ENCODE measurements at places on chromosomes 3 and 15.

GRCh38 chr3:59046839-59047238, 3.0 kb downstream of the CFAP20DC start:
- DNase-seq, result no peak

- no peak for DNase-seq
These were observed 76.1 kb downstream of the CHRD start for GRCh38 chr3:184455991-184456390.

GRCh38 chr3:169575381-169575780, 88.1 kb downstream of the MECOM start:
- peak; percentile 71 for DNase-seq

GRCh38 chr3:122825460-122825859, 30.6 kb downstream of the SLC49A4 start:
- no peak for DNase-seq

- DNase-seq, result no peak
These were observed 79.5 kb upstream of the EIF1B start for GRCh38 chr3:40229963-40230362.

DNA sequence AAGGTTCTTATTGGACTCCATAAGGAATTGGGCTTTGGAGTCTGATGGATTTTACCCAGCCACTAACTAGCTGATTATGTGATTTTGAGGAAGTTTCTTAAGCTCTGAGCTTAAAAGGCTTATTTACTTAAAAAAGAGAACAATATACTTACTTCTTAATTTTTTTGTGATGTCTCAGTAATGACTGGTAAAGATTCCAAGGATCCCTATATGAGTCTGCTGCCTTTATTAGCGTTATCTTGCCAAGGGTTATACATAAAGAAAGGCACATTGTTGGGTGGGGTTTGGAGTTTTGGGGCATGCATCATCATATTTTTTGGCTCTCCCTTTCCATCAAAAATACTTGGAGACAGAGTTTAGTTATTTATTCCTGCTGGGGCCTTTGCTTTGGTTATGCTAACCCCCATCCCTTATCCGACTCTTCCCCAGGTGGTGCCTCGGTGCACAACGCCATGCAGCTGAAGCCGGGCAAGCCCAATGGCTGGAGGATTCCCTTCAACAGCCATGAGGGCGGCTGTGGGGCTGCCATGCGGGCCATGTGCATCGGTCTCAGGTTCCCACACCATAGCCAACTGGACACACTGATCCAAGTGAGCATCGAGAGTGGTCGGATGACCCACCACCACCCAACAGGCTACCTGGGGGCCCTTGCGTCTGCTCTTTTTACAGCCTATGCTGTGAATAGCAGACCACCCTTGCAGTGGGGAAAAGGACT, 6.7 kb downstream of the ADPRH start:
- DNase-seq, result peak; percentile 31

DNA sequence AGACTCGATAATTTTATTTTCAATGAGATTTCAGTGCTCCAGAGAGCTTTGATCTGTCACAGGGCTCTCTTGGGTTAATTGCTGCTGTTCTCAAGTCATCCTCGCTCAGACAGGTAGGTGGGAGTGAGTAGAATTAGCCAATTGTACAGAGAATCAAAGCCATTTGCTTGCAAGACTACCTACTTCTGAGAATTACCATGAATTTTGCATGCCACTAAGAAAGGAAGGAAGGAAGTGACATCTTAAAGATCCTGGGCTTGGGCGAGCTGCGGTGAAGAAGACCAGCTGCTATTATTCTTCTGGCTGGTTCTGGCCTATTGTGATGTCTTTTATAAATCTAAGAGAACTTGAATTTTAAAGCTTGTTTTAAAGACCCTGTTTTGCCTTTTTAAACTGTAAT, 154.1 kb upstream of the LPP start:
- DNase-seq, result no peak

DNA sequence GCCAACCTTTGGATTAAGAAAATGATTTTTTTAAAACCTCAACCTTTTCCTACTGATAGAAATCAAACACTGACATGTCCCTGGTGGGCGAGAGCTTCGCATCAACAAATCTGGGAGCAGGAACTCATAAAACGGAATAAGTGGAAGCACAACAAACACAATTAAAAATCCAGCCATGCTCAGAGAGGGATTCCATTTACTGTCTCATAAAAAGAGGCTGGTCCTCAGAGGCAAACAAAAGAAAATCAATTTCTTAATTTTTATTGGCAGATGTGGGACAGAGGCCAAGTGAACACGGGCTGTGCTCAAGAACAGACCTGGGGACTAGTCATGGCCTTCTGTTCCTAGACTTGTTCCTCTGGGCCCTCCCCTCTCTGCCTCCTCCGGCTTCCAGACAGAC, 214.5 kb downstream of the NTRK3 start:
- no peak for DNase-seq

GRCh38 chr3:123258359-123258758, 56.6 kb downstream of the SEC22A start:
- peak; percentile 30 for DNase-seq

- DNase-seq, result peak; percentile 76
These were observed 47.2 kb downstream of the MCF2L2 start for GRCh38 chr3:183381179-183381578.

DNA sequence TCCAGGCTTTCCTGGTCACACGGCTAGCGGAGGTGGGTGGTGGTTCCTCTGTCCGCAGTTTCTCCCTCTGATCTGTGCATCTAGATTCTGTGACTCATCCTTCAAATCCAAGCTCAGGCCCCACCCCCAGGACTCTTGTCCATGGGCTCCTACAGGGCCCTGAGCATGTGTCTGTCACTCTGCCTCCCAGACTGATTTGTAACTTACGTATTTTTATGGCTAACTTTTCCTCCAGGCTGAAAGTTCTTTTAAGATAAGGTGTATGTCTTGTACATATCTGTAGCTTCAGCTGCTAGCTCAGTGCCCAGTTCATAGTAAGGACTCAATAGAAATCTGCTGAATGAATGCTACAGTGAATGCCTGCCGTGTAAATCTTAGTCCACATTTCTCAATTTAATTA, 8.0 kb downstream of the ESYT3 start:
- DNase-seq, result peak; percentile 89

- peak; percentile 93 for DNase-seq
These were observed 11.7 kb upstream of the NMB start for GRCh38 chr15:84669726-84670125.

- no peak for DNase-seq
These were observed 28.9 kb upstream of the CD200R1L start for GRCh38 chr3:112875561-112875960.

GRCh38 chr3:118801899-118802298, 232.7 kb downstream of the IGSF11 start:
- no peak for DNase-seq

- no peak for DNase-seq
These were observed 45.6 kb upstream of the NDUFB4 start for GRCh38 chr3:120550546-120550945.

GRCh38 chr3:144502402-144502801, 530.8 kb downstream of the DIPK2A start:
- no peak for DNase-seq

DNA sequence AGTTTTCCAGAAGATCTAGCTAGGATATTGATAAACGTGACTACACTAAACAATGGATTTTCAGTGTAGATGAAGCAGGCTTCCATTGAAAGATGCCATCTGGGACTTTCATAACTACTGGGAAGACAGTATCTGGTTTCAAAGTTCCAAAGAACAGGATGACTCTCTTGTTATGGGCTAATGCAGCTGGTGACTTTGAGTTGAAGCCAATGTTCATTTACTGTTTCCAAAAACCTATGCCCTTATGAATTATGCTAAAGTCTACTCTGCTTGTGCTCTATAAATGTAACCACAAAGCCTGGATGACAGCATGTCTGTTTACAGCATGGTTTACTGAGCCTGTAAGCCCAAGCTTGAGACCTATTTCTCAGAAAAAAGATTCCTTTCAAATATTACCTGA, 245.4 kb downstream of the GBE1 start:
- no peak for DNase-seq

DNA sequence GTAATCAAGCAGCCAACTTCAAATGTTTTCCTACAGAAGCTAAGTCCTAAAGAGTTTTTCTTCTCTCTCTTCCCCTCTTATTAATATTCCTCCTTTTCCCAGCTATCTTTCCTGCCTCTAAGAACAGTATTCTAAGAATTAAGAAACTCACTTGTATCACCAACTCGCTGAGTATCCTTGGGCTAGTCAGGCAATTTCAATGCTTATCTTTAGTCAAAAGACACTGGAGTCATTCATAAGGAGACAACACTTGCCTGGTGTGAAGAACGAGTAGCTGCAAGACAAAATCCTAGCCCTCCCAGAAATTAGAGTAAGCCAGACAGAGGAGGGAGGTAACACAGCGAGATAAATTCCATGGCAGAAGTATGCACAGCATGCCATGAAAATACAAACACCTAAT, 10.7 kb downstream of the VGLL4 start:
- DNase-seq, result no peak

DNA sequence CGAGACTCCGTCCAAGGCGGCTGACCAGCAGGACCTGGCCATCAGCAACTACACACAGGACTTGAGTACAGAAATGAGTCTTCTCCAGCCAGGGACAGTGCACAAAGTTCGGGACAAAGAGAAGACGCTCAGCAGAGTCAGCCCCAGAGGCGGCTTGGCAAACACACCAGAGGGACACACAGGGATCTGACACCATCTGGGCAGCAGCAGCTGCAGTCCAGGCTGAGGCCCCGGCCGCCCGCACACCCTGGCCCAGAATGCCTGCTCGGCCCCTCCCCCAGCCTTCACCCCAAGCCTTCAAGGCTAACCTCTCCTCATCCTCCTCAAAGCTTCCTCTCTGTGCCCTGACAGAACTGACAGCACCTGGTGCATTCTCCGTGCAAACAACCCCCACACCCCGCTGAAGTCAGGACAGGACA, 61.1 kb downstream of the XXYLT1 start:
- DNase-seq, result peak; percentile 77

DNA sequence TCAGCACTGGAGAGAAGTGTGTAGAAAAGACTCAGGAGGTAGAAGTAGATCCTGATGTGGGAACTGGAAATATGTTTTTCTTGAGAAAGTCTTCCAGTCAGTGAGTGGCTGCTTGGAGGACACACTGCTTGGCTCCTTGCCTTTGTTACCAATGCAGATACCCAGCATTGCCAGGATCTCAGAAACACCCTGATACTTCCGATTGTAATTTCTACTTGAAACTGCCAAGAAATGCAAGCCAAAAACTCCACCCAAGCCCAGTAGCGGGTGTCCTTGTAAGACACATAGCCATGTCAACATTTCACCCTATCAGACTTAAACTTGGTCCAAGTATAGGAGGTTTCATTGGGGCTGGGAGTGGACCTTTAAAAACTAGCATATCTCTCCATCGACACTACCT, 141.8 kb downstream of the ALDH1A2 start:
- DNase-seq, result peak; percentile 4

DNA sequence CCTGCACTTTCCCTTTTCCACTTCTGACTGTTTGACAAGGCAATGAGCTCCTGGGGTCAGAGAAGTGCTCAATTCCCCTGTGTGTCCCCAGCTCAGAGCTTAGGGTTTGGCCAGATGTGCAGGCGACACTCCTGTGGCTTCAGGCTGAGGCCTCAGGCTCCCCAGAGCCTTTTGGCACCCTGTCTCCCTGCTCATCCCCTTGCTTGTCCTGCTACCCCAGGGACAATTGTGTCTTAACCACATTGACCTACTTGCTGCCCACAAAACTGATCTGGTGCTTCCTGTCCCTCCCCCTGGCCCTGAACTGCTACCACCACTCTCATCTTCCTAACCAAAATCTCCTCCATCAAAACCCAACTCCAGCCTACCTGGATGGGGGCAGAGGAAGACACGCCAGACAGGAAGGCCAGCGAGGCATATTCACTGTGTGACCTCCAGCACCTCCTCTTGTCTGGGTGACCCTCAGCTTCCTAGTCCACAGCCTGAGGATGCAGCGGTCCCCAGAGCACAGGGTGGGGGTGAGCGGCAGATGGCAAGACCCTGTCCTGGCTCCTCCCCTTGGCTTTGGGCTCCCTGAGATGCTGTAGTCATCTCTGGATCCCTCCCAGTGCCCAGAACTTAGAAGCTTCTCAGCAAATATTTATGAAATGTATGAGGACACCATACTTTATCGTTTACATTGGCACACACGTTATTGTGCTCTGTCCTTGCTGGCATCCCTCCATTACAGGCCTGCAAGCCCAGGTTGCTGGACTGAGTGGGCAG, 98.9 kb upstream of the SLC6A6 start:
- DNase-seq, result peak; percentile 25

DNA sequence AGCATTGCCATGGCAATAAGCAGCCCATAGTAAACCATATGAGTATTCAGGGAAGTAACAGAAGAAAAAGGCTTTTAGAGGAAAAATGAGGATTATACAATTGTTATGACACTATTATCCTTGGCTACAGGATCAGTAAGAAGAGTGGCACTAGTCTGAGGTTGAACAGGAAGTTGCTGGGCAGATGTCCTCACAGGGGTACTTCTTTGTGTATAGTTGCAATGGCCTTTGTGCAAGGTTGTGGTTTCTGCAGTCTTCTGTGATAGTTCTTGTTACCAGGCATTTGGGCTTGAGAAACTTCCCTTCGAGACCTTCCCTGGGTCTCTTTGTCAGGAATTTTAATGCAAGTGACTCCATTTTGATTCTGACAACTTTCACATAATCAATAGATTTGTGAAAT, 100.6 kb upstream of the ATP11B start:
- no peak for DNase-seq

DNA sequence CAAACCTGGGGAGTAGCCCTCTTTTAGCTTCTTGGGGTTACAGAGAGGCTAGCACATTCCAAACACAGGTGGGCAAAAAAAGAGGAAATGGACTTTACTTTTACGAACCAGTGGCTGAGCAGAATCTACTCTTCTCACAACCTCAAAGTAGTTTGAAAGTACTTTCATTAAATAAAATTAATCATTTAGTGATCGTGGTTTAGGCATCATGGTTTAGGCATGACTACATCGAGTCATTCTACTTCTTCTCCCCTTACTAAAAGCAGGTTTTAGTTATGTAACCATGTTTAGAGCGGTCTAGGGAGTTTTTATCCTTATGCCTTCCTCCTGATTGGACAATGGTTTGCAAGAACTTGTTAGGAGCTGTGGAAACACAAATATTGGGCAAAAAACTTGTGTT, 2.5 kb upstream of the GREM1 start:
- DNase-seq, result peak; percentile 67

- DNase-seq, result no peak
These were observed 64.6 kb downstream of the EEFSEC start for GRCh38 chr3:128217702-128218547.

GRCh38 chr15:90037511-90037860, 36.4 kb downstream of the ZNF710 start:
- DNase-seq, result peak; percentile 76

GRCh38 chr3:51379301-51379700, 5.8 kb upstream of the MANF start:
- no peak for DNase-seq

GRCh38 chr3:94614192-94614591, 551.3 kb downstream of the NSUN3 start:
- no peak for DNase-seq

- DNase-seq, result no peak
These were observed 934.0 kb downstream of the VGLL3 start for GRCh38 chr3:86056962-86057361.

DNA sequence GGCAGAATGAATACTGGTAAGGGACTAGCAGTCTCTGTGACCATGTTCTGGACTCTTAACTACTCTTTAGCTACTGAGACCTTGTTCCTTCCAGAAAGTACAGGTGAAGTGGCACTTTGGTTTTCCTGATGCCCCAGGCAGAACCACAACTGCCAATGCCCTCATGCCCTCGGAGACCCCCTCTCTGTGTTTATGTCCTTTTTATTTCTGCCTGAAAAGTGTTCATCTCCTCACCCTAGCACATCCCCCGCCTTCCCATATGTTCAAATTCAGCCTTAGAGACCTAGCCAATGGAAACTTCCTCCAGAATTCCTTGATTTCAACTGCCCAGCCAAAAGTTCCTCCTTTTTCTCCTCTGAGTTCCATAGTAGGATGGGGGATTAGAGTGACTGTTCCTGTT, 23.3 kb upstream of the RASGRF1 start:
- DNase-seq, result no peak

Measured in GM23248 (cell line).